Dermis lymphatic vessel endothelial cell (primary cell): ENCODE measurements at places on chromosomes 1 and 21. TPM values are rescaled to one million over a fixed set of nuclear protein-coding genes. Genes with fewer than 3 reads are reported as not detected.

Gene OR10Z1
- total RNA-seq, result not detected in 2 replicates

Gene RIMKLA
- total RNA-seq, result under 0.01 TPM in 2 replicates

Gene TRNP1
- 0.98 and 1.7 TPM in 2 replicates for total RNA-seq

Gene TNNI3K
- 0.09 and 0.33 TPM in 2 replicates for total RNA-seq

Gene FCGR2B
- not detected in 2 replicates for total RNA-seq
